ENCODE measurements at places on chromosomes 12 and 14.
A peak's percentile ranks its signal among the peaks of the same experiment; 100 is the strongest.

DNA sequence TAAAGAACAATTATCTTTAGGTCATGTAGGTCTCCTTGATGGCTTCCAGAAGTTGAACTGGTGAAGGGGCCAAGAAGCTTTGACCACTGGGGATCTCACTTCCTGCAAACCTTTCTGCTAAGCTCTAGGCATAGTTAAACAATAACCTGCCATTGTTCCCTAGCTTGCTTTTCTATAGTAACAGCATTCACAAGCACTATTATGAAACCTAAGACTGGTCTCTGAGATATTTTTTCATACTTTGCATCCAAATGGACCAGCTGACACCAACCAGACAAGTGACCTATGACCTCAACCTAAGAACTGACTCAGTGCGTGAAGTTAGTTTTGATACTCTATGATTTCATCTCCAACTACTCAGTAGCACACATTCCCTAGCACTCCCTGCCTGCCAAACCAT lies 129.1 kb downstream of the PTPRB start:
- DNase-seq: no peak

DNA sequence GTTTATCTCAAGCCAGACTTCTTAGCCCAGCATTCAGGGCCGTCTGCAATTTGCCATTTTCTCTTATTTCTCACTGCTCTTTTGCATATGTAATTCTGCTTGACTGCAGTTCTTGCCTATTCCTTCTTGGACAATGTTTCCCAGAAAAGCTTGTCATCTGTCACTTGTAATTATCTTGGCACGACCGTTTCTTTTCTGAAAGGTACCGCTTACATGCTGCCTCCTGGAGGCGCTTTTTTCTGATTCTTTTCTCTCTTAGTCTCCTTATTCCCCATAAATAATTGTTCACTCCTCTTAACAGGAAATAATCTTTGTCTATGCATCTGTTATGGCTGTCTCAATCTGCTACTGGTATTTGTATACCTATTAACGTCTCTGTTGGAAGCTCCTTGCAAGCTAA lies 1.2 kb upstream of the ALDH1L2 start:
- DNase-seq: no peak

- DNase-seq: no peak
These were observed 435.4 kb upstream of the STXBP6 start for GRCh38 chr14:25485381-25485780.

GRCh38 chr14:89495718-89496117 lies 78.7 kb upstream of the FOXN3 start:
- DNase-seq: no peak

GRCh38 chr12:91785655-91786498 lies 359.8 kb downstream of the BTG1 start:
- no peak for DNase-seq

- DNase-seq: no peak
These were observed 94.2 kb downstream of the PLEKHA5 start for GRCh38 chr12:19223695-19224094.

- DNase-seq: no peak
These were observed 109.2 kb downstream of the KIF26A start for GRCh38 chr14:104247336-104248202.

DNA sequence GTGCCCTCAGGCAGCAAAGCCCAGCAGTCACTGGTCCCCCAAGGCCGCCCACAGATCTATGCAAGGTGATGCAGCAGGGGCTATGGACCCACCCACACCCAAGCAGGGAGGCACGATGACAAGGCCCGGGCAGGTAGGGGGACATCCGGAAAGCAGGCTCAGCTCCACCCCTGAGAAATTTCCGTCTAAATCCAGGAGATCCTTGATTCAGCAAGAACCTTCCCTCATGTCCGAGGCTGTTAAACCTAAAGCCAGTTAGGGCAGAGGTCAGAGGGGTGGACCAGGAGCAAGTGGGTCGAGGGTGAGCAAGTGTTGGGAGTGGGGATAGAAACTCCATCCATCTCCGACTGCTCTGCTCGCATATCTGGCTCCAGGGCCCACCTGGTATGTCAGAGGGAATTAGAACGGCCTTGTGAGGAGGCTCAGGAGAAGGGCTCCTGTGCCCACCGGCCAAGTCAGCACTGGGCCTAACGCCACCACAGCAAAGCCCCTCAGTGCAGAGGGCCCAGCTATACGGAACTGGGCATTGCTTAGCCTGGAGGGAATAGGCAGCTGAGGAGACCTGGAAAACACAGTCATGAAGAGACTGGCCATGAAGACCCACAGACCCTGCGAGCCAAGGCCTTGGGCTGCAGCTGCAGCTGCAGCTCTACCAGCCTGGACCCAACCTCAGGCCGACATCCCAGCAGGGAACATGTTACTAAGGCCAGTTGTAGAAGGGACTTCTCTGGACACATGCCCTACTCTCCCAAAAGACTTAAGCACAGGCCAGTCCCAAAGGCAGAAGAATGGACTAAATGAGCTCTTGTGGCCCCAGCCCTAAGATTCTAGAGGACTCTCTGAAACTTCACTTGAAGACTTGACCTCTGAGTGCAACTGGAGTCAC lies 34.3 kb downstream of the DAD1 start:
- DNase-seq: no peak

DNA sequence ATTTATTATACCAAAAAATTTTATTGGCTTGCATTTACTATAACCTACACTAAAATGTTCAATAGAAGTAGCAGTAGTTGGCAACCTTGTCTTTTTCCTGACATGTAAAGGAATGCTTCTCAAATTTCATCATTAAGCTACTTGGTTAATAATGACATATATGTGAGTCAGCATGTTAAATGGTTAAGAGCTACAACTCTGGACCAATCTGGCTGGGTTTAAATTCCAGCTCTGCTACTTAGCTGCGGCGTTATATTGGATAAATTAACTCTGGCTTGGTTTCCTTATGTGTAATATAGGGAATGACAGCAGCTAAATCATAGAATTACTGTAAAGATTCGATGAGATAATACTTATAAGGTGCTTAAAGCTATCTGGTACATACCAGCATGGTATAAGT lies 53.7 kb upstream of the OTOGL start:
- DNase-seq: no peak

DNA sequence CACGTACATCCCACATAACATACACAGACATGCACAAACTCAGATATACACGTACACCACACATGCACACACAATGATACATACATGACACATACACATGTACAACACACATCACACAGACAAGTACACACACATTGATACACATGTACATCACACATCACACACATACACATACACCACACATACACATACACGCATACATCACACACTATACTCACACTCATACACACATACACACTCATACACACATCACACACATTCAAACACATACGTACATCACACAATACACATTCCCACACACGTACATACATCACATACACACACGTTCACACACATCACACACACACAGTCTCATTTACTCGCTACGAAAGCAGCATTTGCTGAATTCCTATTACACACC lies 4.5 kb downstream of the ZNF605 start:
- no peak for DNase-seq

GRCh38 chr12:21677622-21678277 lies 20.1 kb upstream of the LDHB start:
- DNase-seq: no peak

DNA sequence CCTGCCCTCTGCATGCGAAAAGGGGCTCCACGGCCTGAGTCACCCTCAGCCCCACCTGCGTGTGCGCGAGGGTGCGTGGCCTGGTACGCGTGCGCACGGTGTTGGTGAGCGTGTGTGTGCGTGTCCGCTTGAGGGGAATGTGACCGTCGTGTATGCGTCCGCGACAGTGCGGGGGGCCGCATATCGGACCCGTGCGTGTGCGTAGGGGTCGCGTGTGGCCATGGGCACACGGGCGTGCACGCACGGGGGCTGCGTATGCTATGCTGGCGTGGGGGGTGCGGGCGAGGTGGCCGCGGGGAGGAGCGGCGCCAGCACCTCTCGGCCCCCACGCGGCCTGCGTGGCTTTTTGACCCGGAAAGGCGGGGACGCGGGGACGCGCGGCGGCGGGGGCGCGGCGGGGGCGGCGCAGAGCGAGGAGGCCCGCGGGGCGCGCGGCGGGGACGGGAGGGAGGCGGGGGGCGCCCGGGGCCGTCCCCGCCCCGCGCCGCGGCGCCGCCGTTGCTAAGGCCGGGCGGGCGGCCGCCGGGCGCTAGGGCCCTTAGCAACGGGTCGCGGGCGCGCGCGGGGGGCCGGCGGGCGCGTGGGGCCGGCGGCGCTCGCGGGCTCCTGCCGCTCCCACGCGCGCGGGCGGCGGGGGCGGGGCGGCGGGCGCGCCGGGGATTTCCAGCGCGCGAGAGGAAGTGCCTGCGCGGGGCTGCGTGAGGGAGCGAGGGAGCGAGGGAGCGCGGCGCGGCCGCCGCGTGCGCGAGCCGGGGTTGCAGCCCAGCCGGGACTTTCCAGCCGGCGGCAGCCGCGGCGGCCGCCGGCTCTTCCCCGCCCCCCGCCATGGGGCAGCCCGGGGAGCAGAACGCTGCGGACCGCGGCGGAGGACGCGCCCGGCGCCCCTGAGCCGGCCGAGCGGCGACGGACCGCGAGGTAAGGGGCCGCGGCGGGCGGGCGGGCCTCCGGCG lies at the start of gene TRAF3:
Gene TRAF3 (plus strand): TSS at position 689 of the 950 bp plus-strand sequence. CDS start 92,753 bp downstream, outside the sequence.
- DNase-seq: peak; percentile 73

DNA sequence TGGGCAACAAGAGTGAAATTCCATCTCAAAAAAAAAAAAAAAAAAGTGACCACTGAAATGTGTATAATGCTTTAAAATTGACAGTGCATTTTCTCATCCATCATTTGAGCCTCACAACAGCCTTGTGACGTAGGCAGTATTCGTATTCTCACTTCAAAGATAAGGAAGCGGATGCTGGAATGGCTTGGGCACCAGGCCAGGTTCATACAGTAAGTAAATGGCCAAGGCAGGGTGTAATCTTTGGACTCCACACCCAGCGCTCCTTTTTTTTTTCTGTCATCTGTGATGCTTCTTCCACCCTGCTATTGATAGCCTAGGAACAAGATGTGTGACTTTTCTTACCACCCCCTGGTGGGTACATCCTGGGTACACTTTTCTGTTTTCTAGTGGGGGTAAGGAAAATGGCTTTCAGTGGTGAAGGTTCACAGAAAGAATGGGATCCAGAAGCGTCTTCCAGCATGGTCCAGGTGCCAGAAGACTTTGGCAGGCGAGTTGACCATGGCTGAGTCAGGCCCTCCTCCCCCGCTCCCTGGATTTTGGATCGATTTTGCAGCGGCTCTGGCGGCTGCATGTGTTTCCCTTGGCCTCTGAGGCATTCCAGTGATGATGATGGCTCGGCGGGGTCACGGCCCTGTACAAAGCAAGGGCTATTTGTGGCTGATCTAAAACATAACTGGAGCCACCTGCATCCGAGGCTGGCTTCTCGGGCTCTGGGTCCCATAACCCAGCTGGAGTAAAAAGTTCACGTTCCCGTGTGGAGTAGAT lies 110.6 kb downstream of the CACNA1C start:
- no peak for DNase-seq

DNA sequence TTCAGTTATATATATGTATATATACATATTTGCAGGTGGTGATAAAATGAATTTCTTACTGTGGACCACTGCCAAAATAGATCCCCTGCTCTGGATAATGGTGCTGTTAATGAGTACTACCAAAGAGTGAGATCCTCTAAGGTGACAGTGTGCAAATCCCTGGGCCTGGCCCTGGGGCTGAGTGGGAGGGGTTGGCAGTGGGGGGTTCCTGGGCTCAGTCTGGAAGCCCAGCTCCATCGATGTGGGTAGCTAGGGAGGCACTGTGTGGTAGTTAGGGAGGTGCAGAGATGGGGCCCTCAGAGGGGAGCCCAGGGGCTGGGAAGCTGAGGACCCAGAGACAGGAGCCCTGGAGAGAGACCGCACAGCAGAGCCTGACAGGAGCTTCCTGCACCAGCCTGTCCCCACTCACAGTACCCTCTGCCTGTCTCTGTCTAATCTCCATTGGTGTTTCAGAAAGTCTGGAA lies 9.1 kb downstream of the KRT8 start:
- no peak for DNase-seq

DNA sequence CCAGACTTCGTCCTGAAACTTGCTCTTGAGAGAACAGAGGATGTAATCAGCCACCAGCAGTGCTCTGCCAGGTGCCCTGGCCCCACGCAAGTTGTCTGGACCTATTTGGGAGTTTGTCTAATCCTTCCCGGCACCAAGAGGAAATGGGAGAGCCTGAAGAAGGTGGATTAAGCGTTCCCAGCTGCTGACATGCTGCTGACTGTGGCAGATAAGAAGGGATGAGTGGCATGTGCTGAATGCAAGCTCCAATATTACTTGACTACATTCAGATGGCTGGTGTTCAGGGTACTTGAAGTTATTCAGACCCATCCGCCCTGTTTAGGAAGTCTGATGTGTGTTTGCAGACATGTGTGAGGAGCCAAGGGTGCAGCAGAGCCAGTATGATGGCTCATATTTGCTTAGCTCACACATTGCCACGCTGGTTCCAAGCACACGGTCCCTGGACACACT lies 440.6 kb upstream of the CCDC196 start:
- no peak for DNase-seq

DNA sequence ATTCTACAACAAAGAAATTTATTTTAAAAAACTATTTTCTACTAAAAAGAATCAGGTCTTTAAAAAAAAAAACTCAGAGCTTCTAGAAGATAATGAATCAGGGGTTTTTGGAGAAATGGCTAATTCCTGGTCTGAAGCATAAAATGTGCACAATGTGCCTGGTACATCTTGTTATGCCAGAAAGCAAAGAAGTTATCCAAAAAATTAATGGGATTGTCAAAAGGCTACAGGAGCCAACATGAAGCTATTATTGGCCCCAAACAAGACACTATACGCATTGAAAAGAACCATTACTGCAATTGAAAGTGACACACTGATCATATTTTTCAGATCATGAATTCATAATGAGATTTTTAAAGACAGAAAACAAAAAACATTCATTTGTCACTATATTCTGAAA lies 19.3 kb upstream of the TUBA1A start:
- no peak for DNase-seq

- no peak for DNase-seq
These were observed 42.6 kb upstream of the LRTM2 start for GRCh38 chr12:1777798-1778197.

GRCh38 chr14:36690311-36691040 lies 28.8 kb downstream of the PAX9 start:
- no peak for DNase-seq

DNA sequence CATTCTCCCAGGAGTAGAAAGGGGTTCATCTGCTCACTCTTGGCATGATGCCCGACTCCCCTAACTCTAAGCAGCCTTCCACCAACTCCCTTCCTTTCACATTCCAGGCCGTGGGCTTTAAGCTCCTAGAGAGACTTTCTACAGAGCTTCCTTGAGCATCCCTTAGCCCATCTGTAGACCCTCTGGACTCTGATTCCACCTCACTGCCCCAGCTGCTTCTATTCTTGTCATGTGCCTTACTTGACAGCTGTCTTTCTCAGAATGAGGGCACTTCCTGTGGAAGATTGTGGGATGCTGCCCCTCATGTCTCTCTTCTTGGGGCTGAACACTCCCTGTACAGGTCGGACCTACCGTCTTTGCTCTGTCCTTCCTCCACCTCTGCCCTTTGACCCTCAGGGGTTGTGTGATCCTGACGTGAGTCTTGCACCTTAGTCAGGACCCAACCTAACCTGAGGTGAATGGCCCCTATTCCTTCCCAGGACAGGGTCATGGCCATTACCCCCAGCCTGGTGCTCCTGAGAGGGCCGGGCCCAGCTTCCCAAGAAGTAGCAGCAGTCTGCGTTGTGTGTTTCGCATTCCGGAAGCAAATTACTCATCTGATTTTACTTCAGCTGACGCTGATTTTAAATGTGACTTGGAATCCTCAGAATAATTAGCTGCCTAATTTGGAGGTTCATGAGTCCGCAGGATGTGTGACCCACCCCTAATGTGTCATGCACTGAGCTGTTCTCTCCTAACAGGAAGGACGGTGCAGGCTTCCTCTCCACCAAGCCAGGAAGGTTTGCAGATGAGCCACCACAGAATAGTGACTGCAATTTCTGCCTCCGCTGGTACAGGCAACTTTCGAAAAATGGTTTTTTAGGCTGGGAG lies 2.7 kb upstream of the GALNT6 start:
- no peak for DNase-seq
